Stimulated activated CD4-positive, alpha-beta T cell treated with anti-CD3 and anti-CD28 coated beads, Interleukin-12 subunit alpha, Interleukin-12 subunit beta, amount 100 ng/mL, for 4 hours (primary cell): ENCODE measurements at places on chromosomes 4 and X.

DNA sequence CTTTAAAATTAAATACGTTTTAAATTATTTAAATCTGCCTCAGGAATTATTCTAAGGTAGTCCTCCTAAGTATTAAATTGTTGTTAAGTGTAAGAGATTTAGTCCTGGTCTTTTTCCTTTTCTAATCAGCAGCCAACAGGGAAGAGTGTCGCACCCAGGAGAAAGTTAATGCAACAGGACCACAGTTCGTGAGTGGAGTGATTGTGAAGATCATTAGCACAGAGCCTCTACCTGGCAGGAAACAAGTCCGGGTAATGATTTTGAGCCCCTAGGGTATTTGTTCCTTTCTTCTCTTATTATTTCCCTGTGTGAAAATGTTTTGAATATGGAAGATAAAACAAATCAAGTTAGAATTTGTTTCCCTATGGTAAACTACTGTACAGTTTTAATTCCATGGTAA, 13.4 kb downstream of the LARP7 start:
- DNase-seq = no peak

GRCh38 chr4:147830987-147831386, 99.1 kb downstream of the ARHGAP10 start:
- no peak for DNase-seq

DNA sequence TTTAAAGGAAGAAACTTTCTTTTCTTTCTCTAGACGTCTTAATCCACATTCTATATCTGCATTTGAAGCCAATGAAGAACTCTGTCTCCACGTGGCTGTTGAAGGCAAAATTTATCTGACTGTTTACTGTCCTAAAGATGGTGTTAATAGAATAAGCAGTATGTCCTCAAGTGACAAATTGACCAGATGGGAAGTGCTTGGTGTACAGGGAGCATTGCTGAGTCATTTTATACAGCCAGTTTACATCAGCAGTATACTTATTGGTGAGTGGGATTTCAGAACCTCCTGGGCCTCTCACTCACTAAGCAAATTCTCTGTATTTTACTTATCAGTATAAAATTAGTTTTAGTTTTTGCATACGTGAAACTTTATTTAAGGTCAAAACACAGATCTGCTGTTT, 33.7 kb downstream of the ADAD1 start:
- no peak for DNase-seq

- DNase-seq = no peak
Measured at GRCh38 chr4:91302120-91302519, 1001.6 kb upstream of the GRID2 start.

DNA sequence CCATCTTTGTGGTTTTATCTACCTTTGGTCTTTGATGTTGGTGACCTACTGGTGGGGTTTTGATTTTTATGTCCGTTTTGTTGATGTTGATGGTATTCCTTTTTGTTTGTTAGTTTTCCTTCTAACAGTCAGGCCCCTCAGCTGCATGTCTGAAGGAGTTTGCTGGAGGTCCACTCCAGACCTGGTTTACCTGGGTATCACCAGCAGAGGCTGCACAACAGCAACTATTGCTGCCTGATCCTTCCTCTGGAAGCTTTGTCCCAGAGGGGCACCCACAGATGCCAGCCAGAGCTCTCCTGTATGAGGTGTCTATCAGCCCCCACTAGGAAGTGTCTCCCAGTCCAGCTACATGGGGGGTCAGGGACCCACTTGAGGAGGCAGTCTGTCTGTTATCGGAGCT, 199.3 kb upstream of the WDFY3 start:
- DNase-seq = no peak

DNA sequence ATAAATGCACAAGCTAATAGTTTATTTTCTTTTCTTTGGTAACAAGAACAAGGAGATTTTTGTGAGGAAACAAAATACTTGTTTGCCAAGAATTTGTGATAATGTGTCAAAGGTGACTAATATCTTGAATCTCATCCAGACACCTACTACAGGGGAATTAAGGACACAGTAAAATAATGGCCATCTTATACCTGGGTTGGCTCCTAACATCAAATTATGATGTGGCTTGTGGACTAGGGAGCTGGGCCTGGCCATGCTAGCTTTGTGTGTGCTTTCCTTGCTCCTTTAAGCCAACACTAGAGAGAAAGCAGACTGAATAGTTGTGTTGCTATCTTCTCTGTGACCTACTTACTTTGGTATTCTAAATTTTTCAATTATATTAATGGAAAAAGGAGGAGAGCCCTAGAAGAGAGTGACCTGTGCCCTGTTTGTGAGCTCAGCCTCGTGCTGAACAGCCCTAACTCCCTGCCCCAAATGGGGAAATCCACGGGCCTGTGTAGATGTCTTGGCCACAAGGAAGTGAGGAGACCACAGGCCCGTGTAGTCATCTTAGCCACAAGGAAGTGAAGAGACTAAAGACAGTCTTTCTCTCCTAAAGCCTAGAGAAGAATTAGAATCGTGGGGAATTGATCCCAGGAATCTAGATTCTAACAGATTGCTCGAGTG, 23.3 kb downstream of the ARHGAP24 start:
- no peak for DNase-seq

GRCh38 chr4:36111172-36111571, 133.1 kb downstream of the ARAP2 start:
- DNase-seq = no peak

GRCh38 chrX:30576881-30577280, 685 bp downstream of the TASL start:
- no peak for DNase-seq

DNA sequence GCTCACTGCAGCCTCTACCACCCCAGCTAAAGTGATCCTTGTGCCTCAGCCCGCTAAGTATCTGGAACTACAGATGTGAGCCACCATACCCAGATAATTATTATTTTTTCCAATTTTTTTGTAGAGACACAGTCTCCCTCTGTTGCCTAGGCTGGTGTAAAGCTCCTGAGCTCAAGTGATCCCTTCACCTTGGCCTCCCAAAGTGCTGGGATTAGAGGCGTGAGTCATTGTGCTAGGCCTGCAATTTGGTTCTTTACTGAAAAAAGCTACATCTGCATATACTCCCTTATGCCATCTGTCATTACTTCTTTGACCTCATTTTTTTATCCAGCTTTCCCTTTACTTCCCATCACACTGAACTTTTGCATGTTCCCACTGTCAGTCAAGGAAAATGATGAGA, 2012.4 kb upstream of the IGFBP7 start:
- no peak for DNase-seq

DNA sequence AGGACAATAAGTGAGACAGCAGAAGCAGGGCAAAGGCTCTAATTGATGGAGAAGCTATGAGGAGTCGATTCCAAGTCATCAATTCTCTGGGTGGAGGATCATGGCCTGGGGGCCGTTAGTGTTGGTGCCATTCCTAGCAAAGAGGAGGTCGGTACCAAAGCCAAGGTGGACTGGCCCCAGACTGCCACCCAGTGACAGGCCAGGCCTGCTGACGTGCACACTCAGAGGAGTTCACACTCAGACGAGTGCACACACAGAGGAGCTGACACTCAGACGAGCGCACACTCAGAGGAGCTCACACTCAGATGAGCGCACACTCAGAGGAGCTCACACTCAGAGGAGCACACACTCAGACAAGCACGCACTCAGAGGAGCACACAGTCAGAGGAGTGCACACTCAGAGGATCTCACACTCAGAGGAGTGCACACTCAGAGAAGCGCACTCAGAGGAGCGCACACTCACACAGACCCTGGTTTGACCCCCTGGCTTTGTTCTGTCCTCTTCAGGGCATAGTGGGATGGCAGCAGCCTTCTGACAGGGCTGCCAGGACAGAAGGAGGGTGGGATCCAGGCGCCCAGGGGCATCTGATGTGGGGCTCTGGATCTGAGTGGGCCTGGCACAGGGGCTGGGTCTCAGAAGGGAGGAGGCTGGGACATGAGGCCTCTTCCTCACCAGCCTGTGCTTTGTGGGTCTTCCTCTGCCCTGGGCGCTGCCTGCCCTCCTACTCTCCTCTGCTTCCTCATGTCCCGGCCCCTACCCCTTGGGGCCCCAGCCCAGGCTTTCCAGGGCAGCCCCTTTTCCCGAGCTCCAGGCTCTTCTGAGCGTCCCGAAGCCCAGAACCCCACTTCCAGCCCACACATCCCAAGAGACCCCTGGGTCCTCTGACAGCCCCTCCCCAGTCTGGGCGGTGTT, 41.7 kb upstream of the NKX1-1 start:
- DNase-seq = no peak

- no peak for DNase-seq
Measured at GRCh38 chrX:116009861-116010710, 160.5 kb upstream of the AGTR2 start.

DNA sequence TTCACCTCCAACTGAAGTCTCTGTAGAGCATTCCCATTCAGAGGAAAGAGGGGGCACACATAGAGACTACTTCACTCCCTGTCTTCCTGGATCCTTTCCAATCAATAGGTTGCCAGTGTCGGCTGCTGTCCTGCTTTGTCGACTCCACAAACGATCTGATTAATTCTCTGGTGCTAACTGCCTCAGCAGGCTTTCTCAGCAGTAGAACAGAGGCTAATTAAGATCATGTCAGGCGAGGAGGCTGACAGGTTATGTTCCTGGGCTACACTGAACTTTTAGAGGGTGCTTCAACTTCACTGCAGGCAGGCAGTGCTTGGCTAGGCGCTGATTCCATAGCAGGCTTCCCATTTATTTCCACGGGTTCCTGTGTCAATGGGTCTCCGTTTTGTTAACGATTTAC, 79.2 kb downstream of the GRIA3 start:
- DNase-seq = no peak

DNA sequence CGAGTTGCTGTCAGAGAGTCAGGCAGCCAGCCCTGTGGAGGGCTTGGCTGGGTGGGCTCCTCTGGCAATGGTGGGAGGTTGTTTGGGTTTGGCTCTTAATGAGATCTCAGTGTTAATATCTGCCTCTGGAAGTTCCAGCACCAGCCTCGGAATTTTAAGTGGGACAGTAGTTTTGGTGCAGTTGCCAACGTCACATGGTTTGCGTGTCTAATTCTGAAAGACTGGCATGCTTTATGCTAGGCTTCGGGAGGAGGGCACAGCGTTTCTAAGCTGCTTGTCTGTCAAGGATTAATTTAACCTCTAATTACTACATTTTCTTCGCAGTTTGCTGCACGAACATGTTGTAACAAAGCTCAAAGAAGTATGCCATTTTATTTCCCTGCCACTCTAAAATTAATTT, 9.2 kb downstream of the MAMLD1 start:
- DNase-seq = no peak

- no peak for DNase-seq
Measured at GRCh38 chr4:56705966-56706365, 24.9 kb upstream of the HOPX start.

DNA sequence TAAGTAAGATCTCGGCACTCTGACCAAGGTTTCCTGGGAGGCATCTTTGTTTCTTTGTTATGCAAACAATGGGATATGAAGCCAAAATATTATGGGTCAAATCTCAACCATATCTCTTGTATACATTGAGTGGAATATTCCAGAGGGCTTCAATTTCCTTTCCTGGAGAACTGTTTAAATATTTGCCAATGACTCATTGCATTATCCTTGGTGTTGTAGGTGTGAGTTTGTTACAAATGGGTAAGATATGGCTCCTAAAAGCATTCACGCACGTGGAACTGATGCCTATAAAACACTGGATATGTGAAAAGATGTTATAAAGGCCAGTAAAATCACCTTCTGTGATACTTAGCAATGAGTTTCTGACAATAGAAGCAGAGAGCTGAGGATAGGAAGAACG, 150.5 kb upstream of the WDR1 start:
- no peak for DNase-seq

DNA sequence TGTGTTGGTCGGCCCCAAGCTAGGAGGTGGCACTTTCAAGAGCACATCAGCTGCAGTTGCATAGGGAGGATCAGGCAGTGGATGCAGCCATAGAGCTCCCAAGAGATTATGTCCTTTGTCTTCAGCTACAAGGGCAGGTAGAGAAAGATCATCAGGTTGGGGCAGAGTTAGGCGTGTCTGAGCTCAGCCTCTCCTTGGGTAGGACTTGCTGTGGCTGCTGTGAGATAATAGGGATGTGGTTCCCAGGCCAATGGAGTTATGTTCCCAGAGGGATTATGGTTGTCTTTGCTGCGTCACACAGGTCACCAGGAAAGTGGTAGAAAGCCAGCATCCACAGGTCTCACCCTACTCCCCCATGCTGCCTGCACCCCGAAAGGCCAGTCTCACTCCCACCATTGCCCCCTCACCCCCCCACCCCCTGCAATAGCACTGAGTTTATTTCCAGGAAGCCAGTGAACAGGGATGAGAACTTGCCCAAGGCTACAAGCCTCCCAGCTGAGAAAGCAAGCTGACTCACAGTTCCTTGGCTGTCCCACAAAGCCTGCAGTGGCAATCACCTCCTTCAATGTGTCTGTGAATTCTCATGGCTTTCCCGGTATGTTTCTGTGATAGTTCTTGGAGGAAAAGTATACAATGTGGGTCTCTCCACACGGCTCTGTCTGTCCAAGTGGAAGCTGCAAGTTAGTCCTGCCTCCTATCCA, 148.4 kb downstream of the STPG2 start:
- no peak for DNase-seq

DNA sequence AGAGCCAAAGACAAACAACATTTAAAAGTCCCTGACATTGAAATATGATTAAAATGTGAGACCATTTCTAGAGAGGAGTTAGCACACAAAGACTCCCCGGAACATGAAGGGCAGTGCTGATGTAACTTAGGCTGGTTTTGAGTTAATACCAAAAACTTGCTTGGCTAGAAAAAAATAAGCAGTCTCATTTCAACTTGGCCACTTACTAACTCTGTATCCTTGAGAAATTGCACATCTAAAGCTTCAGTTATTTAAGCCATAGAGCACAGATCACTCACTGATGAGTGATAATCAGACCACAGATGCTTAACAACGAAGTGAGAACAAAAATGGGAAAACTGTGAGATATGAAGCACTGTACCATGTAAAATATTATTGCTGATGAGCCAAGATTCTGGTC, 65.9 kb upstream of the MAOA start:
- no peak for DNase-seq

DNA sequence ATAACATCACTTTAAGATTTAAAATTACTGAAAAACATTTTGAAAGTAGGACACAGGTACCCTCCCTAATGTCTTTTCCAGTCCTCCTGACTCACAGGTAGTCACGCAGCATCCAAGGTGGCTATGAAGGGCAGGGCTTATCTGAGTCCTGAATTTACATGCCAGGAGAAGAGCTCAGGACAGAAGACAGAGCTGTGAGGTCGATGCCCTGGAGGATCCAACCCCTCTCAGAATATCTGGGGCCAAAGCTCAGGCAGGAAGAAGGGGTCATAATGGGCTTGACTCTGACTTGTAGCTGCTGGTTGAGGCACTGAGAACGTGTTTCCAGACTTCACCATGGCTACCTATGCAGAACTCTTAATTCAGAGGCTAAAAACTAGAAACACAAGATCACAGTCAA, 177.5 kb downstream of the AASDH start:
- no peak for DNase-seq

GRCh38 chr4:147198411-147199051, 252.9 kb upstream of the TTC29 start:
- no peak for DNase-seq

GRCh38 chr4:41260116-41260733, 3.5 kb downstream of the UCHL1 start:
- no peak for DNase-seq

- no peak for DNase-seq
Measured at GRCh38 chr4:186204686-186205085, 13.3 kb downstream of the CYP4V2 start.
